ENCODE measurements at places on chromosomes 4 and X.
A peak's percentile ranks its signal among the peaks of the same experiment; 100 is the strongest.

GRCh38 chr4:184416913-184417734 is 57.2 kb downstream of the IRF2 start:
- DNase-seq, result no peak

DNA sequence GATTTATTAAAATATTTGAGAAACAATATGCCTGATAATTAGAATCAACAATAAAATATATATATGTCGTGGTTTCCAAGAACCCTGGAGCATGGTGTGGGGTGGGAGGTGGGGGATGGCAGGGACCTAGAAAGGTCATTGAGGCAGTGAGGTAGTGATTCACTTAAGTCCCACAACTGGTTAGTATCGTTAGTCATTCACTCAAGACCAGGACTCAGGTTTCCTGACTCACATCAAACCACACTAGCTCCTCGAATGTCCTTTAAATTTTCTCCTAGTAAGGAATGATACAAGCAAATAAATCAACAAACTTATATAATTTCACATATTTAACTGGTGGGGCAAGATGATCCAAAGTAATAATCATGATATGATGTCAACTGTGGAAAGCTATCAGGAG is 158.8 kb upstream of the AADAT start:
- DNase-seq, result no peak

DNA sequence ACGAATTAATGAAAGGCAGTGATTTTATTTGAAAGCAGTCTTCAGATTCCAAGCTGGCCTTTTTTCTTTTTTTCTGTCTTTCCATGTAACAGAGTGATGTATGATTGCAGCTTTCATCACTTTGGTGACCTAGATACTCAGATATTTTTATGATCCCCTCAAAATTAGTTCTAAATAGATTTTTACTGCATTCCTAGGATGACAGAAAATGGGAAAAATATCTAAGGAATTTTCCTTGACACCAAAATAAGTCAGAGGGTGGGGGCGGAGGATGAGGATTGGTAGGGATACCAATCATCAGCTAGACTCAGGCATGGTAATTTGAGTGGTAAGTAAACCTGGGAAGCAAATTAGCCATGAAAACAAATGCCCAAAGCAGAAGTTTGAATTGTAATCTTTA is 11.9 kb upstream of the HMGB2 start:
- DNase-seq, result no peak

GRCh38 chrX:42821803-42822443 is 44.0 kb upstream of the PPP1R2C start:
- no peak for DNase-seq

- no peak for DNase-seq
Measured at GRCh38 chrX:108275732-108276131, 162.5 kb downstream of the COL4A6 start.

GRCh38 chrX:111847491-111848133 is 28.4 kb upstream of the TRPC5OS start:
- no peak for DNase-seq

- DNase-seq, result no peak
Measured at GRCh38 chrX:10897768-10898167, 213.4 kb upstream of the HCCS start.

DNA sequence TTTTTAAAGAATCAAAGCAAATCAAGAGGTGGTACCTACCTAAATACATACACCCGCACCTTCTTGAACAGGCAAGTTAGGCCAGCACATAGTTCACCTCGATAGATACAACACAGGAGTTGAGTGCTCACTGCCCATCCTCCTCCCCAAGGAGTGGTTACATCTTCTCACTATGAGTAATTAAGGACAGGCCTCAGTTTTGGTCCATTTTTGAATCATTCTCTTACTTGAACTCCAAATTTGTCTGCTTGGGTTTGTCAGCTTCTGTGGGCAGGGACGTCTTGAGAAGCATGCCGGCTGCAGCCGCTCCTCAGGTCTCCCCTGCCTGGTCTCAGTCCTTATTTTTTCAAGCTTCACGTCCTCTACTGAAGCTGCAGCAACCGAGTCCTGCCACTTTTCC is 190.6 kb upstream of the RBPJ start:
- DNase-seq, result no peak

- DNase-seq, result no peak
Measured at GRCh38 chr4:124372916-124373315, 339.6 kb downstream of the ANKRD50 start.

DNA sequence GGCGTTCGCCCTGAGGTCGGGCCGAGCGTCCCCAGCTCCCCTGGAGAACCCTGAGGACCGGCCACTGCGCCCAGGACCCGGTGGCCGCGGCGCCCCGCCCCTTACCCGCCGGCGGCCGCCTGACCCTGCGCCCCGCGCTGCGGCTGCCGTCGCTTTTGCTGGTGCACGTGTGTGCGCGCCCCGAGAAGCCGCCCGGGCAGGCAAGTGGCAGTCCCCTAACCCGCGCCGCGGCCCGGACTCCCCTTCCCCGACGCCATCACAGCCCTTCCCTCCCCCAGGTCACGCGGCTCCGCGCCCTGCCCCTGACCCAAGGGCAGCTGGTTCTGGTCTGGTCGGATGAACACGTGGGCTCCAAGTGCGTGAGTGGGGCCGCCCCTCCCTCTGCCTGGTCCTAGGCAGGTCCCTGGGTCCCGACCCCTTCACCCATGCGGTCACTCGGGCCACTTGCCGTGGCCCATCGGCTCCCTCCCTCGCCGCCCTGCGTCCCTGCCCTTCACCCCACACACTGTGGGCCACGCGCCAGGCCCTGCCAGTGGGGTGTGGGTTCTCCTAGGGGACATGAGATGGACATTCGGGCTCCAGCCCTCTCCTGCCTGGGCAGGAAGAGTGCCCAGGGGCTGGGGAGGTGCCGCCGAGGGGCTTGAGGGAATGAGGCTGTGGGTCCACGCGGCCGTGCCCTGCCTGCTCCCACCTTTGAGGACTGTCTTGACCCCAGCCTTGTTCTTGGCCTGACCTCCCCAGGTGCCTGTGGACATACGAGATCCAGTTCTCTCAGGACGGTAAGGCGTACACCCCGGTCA is 8.0 kb upstream of the FGFRL1 start:
- no peak for DNase-seq

GRCh38 chrX:101415180-101416145 is 7.4 kb downstream of the HNRNPH2 start:
- DNase-seq, result peak; percentile 82

All from hematopoietic multipotent progenitor cell (in vitro differentiated cells).